ENCODE measurements at places on chromosomes 6 and 20. TPM values are rescaled to one million over a fixed set of nuclear protein-coding genes. Genes with fewer than 3 reads are reported as not detected.

The SDC4 gene
- 142 TPM for total RNA-seq

The BPIFB4 gene
- total RNA-seq: not detected

The SLC17A3 gene
- not detected for total RNA-seq

The SLC22A1 gene
- 0.26 TPM for total RNA-seq

The SLC35B3 gene
- 18.2 TPM for total RNA-seq

The TRIM40 gene
- not detected for total RNA-seq

The SLC12A5 gene
- 0.50 TPM for total RNA-seq

The CCN5 gene
- total RNA-seq: 21.1 TPM

The CNPY3 gene
- total RNA-seq: 23.9 TPM

The FUCA2 gene
- total RNA-seq: 60.8 TPM

The CTNNBL1 gene
- total RNA-seq: 28.5 TPM

The CRISP1 gene
- total RNA-seq: not detected

The TPD52L1 gene
- 41.0 TPM for total RNA-seq

The DLL1 gene
- 5.6 TPM for total RNA-seq

The CLIC5 gene
- total RNA-seq: not detected

The ZBTB24 gene
- 8.0 TPM for total RNA-seq

The SMIM8 gene
- 7.8 TPM for total RNA-seq

The SOX4 gene
- total RNA-seq: 38.1 TPM

The COL12A1 gene
- total RNA-seq: 1,023 TPM

The TRIM15 gene
- total RNA-seq: not detected

The C6orf132 gene
- total RNA-seq: 1.2 TPM

The TSPO2 gene
- not detected for total RNA-seq

The KCNS1 gene
- 0.50 TPM for total RNA-seq

The TAGAP gene
- not detected for total RNA-seq

The F13A1 gene
- under 0.01 TPM for total RNA-seq

The ALDH5A1 gene
- total RNA-seq: 0.26 TPM

The BTBD3 gene
- total RNA-seq: 47.4 TPM

The THEMIS gene
- total RNA-seq: not detected

The KCNG1 gene
- 26.5 TPM for total RNA-seq

Data from fibroblast of lung (primary cell).